Stimulated activated CD8-positive, alpha-beta memory T cell treated with anti-CD3 and anti-CD28 coated beads, Interleukin-4, amount 100 ng/mL, for 48 hours (primary cell): ENCODE measurements at places on chromosomes 5 and 9.
A peak's percentile ranks its signal among the peaks of the same experiment; 100 is the strongest.

- no peak for DNase-seq
Observed at GRCh38 chr9:134553061-134553891, 88.3 kb upstream of the COL5A1 start.

- no peak for DNase-seq
Observed at GRCh38 chr9:78453450-78453849, 156.5 kb downstream of the PSAT1 start.

GRCh38 chr5:134003064-134003816 lies 1.5 kb downstream of the VDAC1 start:
- DNase-seq = peak; percentile 63

DNA sequence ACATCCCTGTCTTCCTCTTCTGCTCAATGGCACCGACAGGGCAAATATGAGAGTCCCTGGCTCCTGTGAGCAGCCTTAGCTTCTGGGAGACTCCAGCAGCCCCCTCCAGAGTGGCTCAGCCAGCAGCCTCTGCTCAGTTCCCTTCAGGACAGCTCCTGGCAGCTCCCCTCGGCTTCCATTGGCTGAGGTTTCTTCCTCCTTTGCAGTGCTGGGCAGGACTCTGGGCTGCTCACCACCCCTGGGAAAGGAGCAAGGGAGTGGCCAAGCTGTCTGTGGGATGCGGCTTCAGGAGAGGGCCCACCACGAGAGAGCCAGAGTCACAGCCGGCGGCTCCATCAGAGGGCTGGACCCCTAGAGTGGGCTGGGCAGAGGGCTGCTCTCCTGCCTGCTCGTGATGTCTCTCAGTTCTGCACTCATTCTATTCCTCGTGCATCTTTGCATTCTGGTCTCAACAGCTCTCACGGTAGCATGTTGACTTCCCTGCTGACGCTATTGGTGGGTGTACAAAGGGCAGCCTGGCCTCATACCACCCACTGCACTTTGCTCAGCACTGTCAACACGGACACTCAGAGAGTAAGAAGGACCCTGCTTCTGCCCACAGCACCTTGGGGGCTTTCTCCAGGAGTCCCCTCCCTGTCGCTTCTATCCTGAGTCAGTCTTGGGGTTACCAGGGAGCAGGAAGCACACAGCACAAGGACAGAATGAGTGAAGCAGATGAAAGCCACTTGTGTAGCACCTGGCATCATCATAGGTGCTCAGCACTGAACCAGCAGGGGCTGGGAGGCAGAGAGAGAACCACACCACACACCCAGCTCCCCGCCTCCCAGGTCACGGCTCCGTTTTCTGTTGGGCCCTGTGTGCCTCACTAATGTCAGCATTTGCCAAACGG lies 80.9 kb upstream of the ALDH1B1 start:
- DNase-seq = no peak

- no peak for DNase-seq
Observed at GRCh38 chr9:123074628-123075027, 41.2 kb downstream of the GPR21 start.

DNA sequence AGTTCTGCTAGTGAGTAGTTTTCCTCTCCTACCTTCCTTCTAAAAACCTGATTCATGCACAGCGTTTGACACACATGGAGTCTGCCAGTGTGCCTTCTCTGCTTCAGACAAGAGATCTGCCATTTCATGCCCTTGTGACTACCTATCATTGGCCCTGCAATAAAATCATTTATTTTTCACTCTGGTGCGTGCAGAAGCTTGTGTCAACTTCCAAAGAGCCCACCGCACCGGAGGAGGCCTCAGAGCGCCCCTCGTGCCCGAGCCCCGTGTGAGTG lies 13.7 kb downstream of the HNRNPH1 start:
- no peak for DNase-seq

GRCh38 chr5:107457138-107457537 lies 213.6 kb downstream of the EFNA5 start:
- DNase-seq = no peak

- DNase-seq = no peak
Observed at GRCh38 chr5:82564963-82565362, 286.8 kb upstream of the RPS23 start.

DNA sequence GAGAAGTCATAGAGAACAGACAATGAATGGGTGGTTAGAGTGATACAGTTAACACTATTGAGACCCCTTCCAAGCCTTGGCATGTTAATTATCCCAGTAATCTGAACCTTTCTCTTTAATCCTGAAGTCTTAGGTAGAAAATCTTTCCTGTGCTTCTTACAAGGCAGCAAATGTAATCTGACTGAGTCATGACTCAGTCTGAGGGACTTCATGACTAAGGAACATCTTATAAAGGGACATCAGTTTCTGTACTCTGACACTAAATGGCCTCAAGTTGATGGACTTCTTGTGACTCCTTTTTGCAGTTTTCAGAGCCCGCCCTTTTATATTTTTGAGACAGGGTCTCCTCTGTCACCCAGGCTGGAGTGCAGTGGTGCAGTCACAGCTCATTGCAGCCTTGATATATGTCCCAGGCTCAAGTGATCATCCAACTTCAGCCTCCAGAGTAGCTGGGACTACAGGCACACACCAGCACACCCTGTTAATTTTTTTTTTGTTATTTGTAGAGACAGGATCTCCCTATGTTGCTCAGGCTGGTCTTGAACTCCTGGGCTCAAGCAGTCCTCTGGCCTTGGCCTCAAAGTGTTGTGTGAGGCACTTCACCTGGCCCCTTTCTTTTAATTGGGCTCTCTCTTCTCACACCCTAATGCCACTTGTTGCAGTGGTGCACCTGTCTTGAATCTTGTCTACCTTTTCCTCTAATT lies 9.5 kb downstream of the EXOSC3 start:
- no peak for DNase-seq

DNA sequence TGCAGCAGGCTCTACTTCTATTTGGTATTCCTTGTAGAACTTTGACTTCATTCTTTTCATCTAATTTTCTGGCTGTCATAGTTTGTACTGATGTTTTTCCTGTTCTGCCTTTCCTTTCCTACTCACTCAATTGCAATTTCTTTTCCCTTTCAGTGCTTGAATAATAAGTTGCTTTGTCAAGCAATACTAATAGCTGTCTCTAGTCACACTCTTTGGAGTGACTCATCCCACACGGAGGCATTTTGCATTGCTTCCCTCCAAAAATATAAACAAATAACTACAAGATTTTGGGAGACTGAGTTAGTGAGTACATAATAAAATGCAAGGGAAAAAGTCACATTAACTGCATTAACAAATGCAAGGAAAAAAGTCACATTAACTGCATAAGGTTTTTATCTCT lies 465.9 kb downstream of the CDH9 start:
- DNase-seq = no peak

GRCh38 chr5:141711687-141712086 lies 29.7 kb upstream of the ARAP3 start:
- DNase-seq = no peak

DNA sequence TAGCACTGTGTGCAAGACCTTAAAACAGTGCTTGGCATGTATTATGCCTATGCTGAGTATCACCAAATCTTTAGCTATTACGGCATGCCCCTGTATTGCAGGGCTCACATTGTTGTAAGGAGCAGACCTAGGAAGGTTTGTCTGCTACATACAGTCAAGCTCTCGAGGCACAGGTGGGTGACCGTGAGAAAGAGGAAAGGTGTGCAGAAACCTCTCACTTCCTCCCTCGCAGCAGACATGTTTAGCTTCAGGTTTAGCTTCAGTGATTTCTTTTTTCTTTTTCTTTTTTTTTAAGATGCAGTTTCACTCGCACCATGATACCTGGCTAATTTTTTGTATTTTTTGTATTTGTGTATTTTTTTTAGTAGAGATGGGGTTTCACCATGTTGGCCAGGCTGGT lies 275.8 kb upstream of the RIOK2 start:
- no peak for DNase-seq

- DNase-seq = peak; percentile 40
Observed at GRCh38 chr5:150485693-150486401, 22.1 kb upstream of the NDST1 start.

- no peak for DNase-seq
Observed at GRCh38 chr9:109317979-109318741, 2.7 kb downstream of the EPB41L4B start.

DNA sequence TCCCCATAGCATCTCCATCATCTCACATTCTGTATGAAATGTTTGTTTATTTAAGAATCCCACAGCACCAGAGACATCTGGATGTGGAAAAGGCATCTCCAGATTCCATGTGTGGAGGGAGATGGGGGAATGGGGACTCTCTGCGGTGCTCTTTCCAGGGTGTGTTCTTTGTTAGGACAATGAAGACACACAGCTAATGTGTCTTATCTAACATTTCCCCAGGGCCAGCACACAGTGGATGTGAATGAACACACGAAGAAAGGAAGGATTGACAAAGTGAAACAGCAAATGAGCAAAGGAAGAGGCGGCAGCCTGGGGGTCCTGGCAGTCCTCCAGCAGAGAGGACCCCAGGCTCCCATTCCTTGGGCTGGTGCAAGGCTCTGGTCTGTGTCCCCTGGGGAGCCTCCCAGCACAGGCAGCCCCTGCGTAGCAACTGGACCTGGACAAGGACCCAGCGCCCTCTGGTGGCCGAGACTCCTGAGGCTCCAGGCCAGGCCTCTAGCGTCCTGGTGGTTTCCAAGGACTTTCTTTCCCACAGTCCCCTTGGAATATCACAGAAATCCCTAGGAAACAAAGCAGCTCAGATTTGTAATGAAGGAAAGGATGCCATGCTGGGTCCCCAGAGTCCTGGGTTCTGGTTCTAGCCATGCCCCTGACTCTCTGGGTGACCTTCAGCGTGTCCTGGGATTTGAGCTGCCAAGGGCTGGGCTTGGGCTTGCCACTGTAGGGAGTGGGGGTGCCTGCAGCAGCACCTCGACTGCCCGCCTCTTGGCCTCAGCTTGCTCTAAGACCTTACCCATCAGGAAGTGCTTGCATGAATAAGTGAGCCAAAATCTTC lies 3.5 kb upstream of the PDLIM7 start:
- peak; percentile 97 for DNase-seq

GRCh38 chr5:139765409-139766217 lies 30.0 kb upstream of the PSD2 start:
- peak; percentile 90 for DNase-seq

DNA sequence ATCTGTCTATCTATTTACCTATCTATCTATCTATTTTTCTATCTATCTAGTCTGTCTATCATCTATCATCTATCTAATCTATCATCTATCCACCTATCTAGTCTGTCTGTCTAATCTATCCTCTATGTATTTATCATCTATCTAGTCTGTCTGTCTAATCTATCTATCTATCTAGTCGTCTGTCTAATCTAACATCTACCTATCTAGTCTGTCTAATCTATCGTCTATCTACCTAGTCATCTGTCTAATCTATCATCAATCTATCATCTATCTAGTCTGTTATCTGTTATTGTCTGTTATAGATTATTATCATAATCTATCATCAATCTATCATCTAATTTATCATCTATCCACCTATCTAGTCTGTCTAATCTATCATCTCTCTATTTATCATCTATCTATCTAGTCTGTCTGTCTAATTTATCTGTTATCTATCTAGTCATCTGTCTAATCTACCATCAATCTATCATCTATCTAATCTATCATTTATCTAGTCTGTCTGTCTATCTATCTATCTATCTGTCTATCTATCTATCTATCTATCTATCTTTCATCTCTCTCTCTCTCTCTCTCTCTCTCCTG lies 80.2 kb upstream of the ZNF618 start:
- DNase-seq = no peak

GRCh38 chr5:173679909-173680630 lies 63.6 kb upstream of the BOD1 start:
- DNase-seq = no peak

GRCh38 chr9:8351436-8351835 lies 551.9 kb upstream of the DMAC1 start:
- DNase-seq = no peak

- no peak for DNase-seq
Observed at GRCh38 chr9:81499021-81499454, 190.3 kb downstream of the TLE1 start.

DNA sequence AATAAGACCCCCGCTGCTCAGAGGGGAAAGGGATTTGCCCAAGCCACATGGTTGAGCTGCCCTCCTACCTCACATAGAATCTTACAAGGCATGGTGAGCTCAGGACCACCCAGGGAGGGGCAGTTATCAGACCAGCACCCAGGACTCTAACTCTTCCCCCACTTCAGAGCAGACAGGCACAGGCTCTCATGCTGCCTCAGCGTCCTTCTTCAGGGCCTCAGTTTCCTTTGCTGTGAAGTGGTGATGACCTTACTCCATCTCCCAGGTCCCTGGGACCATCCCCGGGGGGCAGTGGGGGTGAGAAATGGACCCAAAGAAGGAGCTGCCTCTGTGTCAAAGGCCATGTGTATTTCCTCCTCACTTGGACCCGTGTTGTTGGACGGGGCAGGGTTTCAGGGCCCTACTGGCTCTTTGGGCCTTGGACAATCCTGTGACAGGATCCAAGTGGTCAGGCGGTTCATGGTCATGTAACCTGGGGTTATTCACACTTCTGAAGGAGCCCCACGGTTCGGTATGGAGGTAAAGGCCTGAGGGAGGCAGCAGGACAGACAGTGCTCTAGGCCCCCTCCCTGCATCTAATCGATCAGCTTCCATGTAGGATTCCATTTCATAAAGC lies 31.7 kb upstream of the CSF1R start:
- DNase-seq = no peak

- no peak for DNase-seq
Observed at GRCh38 chr9:37745970-37746369, 7.6 kb upstream of the TRMT10B start.
